ENCODE measurements at places on chromosomes 3 and 15.
A peak's percentile ranks its signal among the peaks of the same experiment; 100 is the strongest.

GRCh38 chr3:49747792-49748480 lies 24.2 kb upstream of the GMPPB start:
- DNase-seq = no peak

GRCh38 chr3:126720596-126720995 lies 16.6 kb downstream of the CHCHD6 start:
- no peak for DNase-seq

- DNase-seq = no peak
Measured at GRCh38 chr15:93185796-93186195, 96.8 kb upstream of the RGMA start.

DNA sequence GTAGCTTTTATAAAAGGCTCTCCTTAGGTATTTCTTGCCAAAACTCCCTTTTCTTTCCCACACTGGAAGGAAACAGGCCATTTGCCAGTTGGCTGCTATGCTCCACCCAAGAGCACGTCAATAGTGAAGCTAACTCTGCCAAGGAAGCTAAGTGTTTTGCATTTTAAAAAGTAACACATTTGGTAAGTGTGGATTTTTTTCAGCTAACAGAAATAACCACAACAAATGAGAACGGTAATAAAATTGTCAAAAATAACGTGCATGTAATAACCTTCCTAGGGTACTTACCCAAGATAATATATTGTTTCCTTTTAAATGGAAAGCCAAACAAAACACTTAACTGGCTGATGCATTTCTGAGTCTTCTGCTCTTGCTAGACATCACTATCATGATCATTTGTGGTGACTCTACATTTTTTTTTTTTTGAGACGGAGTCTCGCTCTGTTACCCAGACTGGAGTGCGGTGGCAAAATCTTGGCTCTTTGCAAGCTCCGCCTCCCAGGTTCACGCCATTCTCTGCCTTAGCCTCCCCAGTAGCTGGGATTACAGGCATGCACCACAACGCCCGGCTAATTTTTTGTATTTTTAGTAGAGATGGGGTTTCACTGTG lies 4.6 kb downstream of the DPP8 start:
- no peak for DNase-seq

DNA sequence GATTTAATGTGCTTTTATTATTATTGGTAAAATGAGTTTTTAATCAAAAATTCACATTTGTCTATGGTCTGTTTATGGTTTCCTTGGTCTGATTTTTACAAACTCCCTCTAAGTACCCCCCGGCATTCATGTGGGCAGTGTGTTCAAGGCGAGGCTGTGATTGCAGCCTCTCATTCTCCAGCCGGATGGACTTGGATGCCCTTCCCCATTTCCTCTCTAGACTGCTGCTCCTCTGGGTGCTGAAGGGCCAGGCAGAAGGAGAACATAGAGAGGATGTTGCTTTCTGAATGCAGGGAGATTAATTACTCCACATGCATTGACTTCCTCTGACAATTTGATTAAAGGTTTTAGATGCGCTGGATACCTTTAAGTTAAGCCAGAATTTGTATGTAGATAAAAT lies 3.9 kb upstream of the TMC3 start:
- no peak for DNase-seq

GRCh38 chr3:123841476-123842238 lies 42.5 kb downstream of the MYLK start:
- no peak for DNase-seq

DNA sequence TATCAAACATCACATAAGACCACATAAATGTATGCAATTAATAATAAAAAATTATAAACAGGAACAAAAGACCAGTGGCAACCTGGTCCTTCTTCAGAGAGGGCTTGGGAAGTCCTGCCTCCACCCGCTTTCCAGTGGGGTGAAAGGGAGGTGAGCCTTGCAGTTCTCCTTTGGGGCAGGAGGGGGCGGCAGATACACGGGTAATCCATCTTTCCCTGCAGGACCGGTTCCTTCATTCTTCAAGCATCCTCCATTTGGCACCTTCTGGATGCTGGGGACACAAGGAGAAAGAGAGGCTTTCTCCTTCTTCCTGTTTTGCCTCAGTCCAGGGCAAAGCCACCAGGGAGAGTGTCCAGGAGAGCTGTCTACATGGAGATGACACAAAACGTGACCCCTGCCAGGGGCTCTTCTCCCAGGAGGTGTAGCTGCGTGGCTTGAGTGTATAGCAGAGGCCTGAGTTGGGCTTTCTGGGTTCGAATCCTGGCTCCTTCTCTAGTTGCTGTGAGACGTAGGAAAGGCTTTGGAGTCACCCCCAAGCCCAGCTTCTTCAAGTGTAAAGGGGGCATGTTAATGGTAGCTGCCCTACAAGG lies 23.2 kb downstream of the RPLP1 start:
- peak; percentile 68 for DNase-seq

GRCh38 chr3:73228000-73228399 lies 166.5 kb downstream of the EBLN2 start:
- DNase-seq = no peak

DNA sequence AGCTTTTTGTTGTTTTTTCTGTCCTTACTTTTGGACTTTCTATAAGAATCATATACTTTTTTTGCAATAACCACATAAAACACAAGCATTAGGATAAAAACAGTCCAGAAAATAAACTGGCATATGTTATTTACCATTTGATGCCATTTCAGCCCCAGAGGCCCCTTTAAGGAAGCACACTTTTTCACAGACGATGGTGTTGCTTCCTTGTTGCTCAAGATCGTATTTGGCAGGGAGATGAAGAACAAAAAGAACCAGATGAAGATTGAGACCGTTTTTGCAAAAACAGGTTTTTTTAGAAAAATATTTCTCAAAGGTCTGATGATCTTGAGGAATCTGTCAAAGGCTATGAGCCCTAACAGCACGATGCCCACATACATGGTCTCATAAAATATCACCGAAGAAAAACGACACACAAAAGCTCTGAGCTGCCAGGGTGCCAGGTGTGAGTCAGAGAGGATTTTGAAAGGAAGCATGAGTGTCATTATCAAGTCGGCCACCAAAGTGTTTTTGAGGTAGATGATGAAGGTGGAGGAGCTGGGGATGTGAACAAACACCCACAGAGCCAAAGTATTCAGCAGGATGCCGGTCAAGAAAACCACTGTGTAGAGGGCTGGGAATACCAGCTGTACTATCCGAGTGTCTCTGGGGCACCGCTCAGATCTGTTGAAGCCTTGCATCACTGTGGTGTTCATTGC lies 902 bp downstream of the P2RY13 start:
- DNase-seq = no peak

GRCh38 chr15:51310064-51310463 lies 28.3 kb downstream of the CYP19A1 start:
- DNase-seq = no peak

GRCh38 chr15:65903296-65904073 lies 34.2 kb downstream of the RAB11A start:
- no peak for DNase-seq

- no peak for DNase-seq
Measured at GRCh38 chr3:106811376-106811775, 565.9 kb upstream of the CCDC54 start.

GRCh38 chr15:85849946-85850345 lies 55.2 kb upstream of the KLHL25 start:
- DNase-seq = no peak

Measured in NCI-H1105 (cell line).